WTC11 (cell line): ENCODE measurements at places on chromosomes 7 and 10. TPM values are rescaled to one million over a fixed set of nuclear protein-coding genes. Genes with fewer than 3 reads are reported as not detected.

The EBLN1 gene
- not detected in 3 replicates for total RNA-seq

The HABP2 gene
- 0.09 to 0.18 TPM (median 0.09 TPM) in 3 replicates for total RNA-seq

The FFAR4 gene
- 0.07 to 0.15 TPM in 2 of 3 replicates, not detected in the other for total RNA-seq

The WNT2 gene
- not detected in 3 replicates for total RNA-seq

The SUN3 gene
- total RNA-seq: not detected in 3 replicates

The RAMP3 gene
- 0.85 to 1.2 TPM (median 1.1 TPM) in 3 replicates for total RNA-seq

The UTF1 gene
- total RNA-seq: 140 to 196 TPM (median 143 TPM) in 3 replicates

The KIAA1549 gene
- total RNA-seq: 16.3 to 18.7 TPM (median 17.2 TPM) in 3 replicates

The HTR7 gene
- 8.9 to 11.2 TPM (median 9.3 TPM) in 3 replicates for total RNA-seq
